Stimulated activated CD8-positive, alpha-beta memory T cell treated with anti-CD3 and anti-CD28 coated beads, Interleukin-7, amount 100 ng/mL, for 24 hours (primary cell): ENCODE measurements at places on chromosomes 6 and 20.

DNA sequence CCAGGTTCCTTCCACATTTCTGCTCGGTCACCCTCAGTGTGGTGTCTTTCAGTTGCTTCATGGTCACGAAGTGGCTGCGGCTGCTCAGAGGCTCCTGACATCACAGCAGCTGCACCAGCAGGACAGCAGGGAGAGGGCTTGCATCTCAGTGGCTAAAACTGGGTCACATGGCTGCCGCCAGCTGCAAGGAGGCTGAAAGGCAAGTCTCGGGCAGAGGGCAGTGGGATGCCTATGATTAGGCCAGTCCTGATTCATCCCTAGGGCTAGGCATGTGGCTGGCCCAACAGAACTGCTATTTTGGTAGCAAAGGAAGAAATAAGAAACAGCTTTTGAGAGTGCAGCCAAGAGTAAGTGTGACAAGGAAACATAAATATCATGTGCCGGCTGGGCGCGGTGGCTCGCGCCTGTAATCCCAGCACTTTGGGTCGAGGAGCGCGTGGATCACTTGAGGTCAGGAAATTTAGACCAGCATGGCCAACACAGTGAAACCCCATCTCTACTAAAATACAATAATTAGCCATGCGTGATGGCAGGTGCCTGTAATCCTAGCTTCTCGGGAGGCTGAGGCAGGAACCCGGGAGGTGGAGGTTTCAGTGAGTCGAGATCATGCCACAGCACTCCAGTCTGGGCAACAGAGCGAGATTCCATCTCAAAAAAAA is 46.6 kb downstream of the RBM38 start:
- DNase-seq, result no peak

DNA sequence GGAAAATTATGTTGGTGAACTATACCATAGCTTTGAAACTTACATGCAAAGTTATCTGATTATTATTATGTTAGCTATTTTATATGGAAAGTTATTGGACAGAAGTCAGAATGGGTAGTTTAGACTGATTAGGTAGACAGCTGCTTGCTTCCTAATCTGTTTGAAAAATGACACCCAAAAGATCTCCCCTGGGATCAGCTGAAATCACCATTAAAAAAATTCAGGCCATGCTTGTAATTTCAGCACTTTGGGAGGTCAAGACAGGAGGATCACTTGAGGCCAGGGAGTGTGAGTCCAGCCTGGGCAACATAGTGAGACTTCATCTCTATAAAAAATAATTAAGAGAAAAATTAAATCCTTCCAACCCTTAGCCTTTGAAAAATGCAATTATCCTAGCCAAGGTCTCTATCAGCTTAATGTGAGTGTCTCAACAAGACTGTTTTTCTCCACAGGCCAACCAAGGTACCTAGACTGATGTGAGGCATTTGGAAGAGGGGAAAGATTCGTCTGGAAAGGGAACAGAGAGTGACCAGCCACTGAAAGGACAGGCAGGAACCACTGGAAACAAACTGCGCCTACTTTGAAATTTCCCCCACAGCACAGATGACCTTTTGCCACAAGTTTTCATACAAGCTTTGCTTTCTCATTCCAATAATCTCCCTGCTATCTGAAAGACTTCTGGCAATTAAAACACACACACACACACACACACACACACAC is 232.3 kb downstream of the GMPR start:
- DNase-seq, result no peak

- DNase-seq, result no peak
Measured at GRCh38 chr6:53279293-53279692, 69.5 kb downstream of the ELOVL5 start.

GRCh38 chr6:78093906-78094305 is 441.1 kb downstream of the MEI4 start:
- DNase-seq, result no peak

DNA sequence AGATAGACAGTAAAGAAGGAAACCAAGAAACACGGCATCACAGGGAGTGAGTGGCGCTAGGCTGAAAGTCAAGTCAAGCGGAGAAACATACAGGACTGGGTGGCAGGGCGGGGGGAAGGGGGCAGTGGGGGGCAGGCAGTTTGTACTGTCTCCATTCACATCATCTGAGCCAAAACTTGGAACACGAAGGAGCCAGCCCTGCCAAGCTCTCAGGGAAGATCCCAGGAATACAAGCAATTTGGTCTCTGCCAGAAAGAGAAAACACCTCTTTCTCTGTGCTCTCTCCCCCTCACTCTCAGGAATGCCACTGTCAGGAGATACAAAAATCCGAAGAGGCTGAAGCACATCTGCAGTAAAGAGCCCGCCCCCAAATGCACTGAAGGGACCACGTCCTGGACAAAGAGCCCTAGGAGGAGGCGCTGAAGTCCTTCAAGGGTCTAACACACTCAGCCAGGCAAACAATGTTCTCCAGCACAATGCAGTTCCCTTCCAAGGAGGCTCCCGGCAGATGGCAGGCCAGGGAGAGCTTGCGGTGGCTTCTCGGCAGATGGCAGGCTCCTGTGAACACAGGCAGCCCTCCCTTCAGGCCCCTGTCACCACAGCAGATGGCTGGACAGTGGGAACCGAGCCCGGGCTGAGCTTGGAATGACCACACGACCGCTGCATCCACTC is 90.0 kb downstream of the ATP9A start:
- DNase-seq, result no peak

- no peak for DNase-seq
Measured at GRCh38 chr6:118952683-118953082, 17.7 kb upstream of the MCM9 start.

- no peak for DNase-seq
Measured at GRCh38 chr6:75480425-75480824, 13.2 kb downstream of the FILIP1 start.

GRCh38 chr6:56899311-56899710 is 55.6 kb upstream of the BEND6 start:
- no peak for DNase-seq

DNA sequence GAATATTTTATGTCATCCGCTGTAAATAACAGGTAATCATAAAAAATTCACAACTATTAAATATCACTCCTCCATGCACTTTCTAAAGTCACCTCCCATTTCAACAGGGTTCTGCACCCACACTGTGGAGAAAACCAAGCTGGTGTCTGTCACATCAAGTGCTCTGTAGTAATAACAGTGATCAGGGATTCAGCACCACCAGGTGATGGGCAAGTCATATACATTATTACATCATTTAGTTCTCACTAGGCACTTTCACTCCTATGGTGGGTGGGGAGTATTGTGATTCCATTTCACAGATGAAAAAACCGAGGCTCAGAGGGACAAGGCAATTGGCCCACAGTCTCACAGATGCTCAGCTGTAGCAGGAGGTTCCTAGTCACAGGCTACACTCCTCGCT is 8.7 kb downstream of the BFSP1 start:
- no peak for DNase-seq
